Glomerular endothelial cell (primary cell): ENCODE measurements at places on chromosomes 1 and 21.
A peak's percentile ranks its signal among the peaks of the same experiment; 100 is the strongest.

- DNase-seq, result no peak
Observed at GRCh38 chr1:106680216-106680615, 376.3 kb upstream of the PRMT6 start.

- DNase-seq, result no peak
Observed at GRCh38 chr1:225750420-225750819, 27.2 kb upstream of the SRP9 start.

DNA sequence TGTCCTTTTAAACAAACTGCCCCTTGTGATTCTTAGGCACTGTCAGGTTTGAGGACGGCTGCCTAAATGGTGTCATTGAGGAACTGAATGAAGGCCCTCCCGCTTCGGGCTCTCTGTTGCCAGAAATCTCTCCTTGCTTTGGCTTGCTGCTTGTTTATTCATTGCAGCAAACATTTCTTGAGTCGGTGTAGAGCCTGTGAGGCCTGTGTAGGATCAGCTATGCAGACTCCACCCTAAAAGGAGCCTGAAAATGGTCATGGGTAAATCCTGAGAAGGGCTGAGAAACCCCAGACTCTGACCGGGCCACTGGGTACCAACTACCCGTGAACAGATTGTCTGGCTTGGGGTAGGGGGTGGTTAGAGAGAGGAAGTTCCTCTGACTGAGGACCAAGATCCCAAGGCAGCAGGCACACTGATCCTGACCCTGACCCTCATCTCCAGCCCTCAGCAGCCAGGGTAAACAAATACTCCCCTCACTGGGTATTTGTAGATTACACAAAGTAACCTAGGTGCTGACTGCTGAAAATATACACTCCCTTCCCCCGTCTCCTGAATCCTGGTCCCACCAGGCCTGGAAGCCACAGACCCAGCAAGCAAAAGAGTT lies 3.1 kb downstream of the IL6R start:
- no peak for DNase-seq

GRCh38 chr1:48677306-48678287 lies 99.1 kb downstream of the BEND5 start:
- DNase-seq, result no peak

- no peak for DNase-seq
Observed at GRCh38 chr1:234631721-234632125, 21.7 kb upstream of the IRF2BP2 start.

DNA sequence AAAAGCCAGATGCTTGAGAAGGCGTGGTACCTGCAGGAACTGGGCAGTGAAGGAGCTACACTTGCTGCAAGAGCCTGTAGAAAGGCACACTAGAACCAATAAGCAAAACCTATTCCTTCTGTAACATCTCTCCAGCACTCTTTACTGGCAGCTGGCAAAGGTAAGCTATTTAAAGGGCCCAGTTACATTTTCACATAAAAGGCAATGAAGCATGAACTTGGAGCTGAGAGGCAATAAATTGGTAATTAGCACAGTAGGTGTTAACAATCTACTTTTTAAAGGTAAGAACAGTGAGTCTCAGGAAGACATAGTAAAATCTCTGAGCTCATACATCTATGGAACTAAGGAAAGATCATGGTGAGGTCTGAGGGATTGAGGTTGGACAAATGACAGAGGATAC lies 167.1 kb upstream of the OLFM3 start:
- DNase-seq, result no peak

DNA sequence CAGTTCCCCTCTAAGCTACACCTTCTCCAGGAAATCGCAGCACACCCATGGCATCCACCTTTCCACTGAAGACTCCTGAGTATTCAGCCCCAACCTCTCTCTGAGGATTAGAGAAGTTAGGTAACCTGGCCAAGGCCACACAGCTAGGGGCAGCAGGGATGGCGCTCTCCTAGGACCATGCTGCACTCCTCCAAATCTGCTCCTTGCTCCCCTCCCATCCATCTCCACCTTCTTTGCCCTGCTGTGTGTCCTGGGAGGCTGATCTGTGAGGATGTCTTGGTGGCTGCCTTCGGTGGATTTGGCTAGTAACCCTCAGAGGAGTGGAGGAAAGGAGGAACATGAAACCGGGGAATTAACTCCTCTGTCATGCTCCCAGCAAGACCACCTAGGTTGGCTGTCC lies 20.0 kb upstream of the PROK1 start:
- DNase-seq, result no peak

DNA sequence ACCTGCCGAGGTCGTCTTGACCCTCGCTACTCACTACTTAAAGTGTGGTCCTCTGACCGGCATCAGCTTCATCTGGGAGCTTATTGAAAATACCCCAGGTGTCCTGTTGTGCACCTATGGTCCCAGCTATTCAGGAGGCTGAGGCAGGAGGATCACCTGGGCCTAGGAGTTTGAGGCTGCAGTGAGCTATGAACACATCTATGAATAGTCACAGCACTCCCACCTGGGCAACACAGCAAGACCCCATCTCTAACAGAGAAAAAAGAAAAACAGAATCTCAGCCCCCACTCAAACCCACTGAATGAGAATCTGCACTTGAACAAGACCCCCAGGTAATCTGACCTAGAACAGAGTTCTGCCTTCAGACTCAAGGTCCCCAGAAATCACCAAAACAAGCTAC lies 8.7 kb upstream of the OLIG1 start:
- DNase-seq, result no peak

- DNase-seq, result no peak
Observed at GRCh38 chr1:98373056-98373455, 288.5 kb upstream of the SNX7 start.

DNA sequence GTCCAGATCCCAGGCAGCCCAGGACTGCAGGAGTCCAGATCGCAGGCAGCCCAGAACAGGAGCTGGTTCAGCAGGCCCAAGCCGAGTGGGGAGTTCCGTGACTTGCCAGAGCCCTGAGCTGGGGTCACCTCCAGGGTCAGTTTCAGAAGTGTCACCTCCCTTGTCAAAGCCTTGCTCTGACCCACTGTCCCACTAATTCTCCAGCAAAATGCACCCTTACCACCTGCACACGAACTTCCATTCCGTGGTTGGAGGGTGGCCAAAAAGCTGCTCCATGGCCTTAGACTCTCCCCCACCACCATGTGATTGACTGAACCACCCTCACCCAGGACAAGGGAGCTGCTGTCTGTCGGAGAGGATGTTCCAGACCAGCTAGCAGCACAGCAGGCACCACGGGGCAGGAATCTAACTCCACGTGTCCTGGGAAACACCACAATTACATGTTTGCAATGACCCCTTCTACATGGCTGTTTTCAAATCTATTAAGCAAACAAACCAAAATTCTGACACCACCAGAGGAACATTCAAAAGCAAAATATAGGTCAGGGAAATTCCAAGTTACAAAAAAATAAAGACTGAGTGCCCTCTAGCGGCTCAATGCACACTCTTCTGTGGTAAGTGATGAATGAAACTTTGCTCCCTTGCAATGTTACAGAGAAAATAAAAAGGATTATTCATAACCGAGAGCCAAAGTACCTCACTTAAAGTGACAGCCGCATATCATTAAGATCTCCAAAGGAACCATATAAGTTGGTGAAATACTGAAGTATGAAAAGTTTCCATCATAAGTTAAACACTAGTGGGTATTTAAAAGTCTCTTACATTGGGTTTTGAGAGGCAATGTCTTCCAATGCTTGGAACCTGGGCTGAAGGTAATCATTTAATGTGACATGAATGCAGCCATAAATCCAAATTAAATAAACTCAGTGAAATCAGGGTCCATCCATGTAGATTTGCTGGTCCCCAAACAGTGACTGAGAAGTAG lies 76.3 kb downstream of the NPHP4 start:
- DNase-seq, result peak; percentile 20

DNA sequence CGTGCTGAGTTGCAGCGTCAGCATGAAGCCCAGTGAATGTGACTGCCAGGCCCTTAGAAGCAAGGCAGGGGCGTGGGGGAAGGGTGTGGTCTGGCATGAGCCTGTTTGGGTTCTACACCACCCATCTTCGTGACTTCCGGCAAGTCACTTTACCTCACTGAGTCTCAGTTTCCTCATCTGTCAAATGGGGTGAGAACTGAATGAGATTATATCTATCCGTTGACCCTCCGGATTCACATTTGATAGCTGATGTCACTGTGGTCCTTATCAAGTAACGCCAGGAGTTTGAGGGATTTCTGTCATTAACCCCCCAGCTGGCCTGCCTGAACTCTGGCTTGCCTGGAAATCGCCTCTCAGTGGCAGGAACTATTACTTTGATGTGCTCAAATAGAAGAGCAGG lies 15.6 kb downstream of the MRPL37 start:
- DNase-seq, result no peak

GRCh38 chr1:64569411-64569810 lies 99.5 kb downstream of the CACHD1 start:
- no peak for DNase-seq

DNA sequence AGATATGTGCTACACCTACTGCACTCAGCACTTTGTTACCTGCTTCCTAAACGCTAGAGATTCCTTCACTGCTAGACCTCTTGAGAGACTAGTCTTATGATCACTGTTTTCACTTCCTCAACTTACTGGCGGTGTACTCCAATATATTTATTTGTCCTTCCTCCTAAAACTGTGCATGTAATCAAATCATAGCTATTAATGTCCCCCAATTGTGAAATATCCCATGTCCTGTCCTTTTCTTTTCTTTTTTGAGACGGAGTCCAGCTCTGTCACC lies 3.4 kb downstream of the SOAT1 start:
- no peak for DNase-seq

DNA sequence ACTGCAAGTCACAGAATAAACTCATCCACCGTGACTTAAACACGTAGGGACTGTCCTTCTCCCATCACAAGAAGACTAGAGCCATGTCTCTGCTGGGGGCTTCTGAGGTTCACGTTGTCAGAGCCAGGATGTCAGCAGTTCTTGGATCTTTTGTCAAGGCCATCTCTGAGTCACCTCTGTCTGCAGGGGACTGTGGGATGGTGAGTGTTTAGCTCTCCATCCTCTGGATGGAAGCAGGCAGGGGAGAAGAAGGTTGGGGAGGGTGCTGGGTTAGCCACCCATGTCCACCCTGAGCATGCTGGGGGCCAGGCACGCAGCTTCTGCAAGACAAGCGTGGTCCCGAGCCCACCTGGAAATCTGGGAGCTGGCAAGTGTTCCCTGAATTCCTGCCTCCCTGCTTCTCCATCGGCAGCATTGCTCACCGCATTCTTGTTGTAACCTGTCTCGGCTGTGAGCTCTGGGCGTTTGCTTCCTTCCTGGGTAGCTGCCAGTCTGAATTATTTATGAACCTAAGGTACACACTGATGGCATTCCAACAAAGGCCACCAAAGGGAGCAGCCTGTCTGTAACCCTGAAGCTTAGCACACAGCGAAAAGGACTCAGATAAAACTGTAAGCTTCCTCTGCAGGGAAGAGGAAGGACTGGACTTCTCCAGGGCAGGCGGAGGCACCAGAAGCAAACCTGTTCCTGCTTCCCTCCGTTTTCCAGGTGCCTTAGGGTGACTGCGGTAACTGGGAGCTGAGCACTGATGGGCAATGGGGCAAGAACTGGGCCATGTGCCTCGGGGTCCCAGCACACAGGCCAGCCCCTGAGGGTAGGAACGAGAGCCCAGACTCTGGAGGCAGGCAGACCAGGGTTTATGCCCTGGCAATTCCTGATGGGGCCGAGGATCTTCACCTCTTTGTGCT lies 88.6 kb downstream of the RIPK4 start:
- no peak for DNase-seq

DNA sequence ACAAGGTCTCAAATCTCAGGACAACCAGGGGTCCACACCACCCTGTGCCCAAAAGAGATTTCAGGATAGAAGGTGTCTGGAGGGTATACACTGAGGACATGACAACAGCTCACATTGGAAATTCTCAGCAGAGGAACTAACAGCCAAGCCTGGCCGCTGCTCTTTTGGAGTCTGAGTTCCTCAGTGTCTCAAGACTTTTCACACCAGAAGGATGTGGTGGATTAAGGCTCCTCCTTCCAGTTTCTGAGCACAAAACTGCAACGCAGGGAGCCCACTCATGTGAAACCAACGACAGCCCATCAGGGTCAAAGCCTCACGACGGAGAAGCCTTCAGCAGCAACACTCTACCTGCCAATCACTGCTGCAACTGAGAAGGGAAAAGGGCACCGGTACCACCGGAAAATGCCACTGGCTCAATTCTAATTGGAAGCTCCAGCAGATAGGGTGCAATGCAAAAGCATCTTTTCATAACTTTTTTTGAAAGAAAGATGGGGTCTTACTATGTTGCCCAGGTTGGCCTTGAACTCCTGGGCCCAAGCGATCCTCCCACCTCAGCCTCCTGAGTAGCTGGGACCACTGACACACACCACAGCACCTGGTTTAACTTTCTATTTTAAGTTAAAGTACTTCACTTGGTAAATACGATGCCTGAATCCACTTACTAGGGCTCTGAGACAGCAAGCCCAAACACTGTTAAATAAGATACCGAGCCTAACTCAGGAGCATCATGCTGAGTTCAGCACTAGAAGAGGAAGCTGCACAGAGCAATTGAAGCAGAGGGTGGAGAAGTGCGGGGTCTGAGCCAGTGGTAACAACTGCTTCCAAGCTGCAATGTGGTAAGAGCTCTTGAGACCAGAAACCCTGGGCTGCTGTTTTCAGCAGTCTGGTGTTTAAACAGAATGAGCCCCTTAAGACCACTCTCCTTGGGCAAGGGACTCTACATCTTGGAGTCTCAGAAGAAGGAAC lies 7.8 kb downstream of the CAPZB start:
- DNase-seq, result no peak

GRCh38 chr21:45695086-45695485 lies 51.6 kb downstream of the PCBP3 start:
- no peak for DNase-seq

DNA sequence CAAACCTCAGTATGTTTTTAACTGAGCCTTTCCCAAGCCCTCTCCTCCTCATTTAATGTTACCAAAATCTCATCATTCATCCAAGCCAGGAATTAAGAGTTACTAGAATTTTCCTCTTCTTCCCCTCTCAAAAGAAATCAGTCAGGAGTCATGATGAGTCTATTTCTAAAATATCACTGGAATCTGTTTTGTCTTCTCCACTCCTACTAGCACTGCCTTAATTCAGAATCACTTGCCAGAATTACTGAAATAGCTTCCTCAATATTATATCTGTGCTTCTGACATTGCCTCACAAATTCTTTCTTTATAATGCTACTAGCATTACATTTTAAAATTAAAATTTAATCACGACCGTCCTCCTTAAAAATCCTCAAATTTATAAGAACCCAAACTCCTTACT lies 106.1 kb downstream of the PTGER3 start:
- no peak for DNase-seq

DNA sequence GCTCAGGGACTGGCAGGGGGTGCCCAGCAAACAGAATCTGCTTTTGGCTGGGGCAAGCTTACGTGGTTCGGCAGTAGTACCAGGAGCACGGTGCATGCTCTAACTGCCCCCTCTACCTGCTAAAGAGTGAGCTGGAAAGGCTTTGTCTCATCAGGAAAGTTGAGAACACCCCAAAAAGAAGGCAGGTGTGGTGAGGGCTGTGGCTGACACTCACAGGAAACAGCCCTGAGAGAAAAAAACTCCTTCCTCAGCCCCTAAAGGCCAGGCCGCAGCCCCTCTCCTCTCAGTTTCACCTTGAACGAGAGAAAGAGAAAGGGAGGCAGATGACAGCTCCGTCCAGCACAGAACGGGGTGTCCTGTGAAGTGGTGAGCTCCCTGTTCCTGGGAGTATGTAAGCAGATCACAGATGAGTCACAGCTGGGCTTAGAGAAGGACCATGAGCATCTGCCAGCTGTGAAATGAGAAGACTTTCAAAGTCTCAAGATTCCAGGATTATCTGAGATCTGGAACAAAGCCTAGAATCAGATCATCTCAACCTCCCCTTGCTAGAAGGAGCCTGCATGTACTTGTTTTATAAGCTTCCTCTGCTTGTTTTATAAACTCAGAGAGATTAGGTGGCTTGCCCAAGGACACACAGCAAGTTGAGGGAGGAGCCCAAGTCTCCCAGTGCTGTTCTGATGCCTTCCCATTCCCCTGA lies 13.4 kb downstream of the LAPTM5 start:
- no peak for DNase-seq
